ENCODE measurements at places on chromosomes 11 and 22.

- DNase-seq = no peak
Measured at GRCh38 chr11:86460461-86461385, 86.0 kb downstream of the CCDC81 start.

DNA sequence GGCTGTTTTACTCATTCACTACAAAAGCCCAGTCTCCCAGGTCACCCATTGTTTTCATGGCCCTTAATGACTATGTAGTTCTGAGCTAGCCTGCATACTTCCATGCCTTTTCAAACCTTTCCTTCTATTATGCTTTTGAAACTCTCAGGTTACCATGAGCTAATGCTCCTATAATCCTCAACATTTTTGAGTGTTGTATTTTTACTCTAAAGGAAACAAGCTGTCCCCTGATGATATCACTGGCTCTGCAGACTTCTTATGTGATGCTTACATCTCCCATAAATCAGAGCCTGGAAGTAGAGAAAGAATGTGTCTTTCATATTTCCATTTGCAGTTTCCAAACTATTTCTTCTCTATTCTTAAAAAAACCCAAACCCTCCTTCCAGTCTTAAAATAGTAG, 159.0 kb upstream of the RAG2 start:
- DNase-seq = no peak

DNA sequence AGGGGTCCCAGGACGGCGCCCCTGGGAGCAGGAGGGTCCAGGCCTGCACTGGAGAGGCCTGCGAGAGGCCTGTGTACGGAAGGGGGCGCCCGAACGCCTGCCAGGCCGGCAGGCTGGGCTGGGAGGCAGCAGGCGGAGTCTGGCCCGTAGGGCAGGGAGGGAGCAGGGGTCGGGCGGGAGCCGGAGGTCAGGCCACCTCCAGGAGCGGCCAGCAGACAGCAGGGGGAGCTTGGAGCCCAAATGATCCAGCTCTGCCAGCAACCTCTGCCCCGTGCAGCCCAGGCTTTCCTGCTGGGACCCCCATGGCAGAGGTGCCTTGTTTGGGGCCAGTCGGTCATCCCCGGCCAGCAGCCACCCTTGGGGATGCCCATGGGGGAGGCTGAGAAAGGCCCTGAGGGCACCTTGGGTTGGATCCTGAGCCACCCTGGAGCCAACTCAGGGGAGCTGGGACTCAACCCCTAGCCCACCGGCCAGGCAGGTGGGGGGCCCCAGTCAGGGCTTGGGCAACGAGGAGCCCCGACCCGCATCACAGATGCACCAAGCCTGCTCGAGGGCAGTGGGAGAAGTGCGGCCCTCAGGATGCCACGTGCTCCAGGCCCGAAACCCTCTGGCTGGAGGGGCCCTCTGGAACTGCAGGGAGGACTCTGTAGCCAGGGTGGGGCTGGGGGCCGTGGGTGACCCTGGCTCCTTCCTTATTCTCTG, 9.6 kb upstream of the SYT8 start:
- no peak for DNase-seq

DNA sequence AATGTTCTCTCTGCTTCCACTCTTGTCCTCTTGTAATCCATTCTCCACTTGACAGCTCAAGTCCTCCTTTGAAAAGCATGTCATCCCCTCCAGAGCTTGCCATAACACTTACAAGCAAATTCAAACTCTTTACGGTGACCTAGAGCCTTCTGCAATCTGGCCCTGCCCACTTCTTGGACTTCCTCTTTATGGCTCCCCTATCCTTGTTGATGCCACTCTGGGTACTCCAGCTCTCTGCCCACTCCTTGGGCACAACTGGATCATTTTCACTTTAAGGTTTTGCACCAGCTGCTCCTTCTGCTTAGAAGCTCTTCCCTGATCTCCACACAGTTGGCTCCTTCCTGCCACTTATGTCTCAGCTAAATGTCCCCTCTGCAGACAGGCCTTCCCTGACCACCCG, 217.9 kb downstream of the DSCAML1 start:
- no peak for DNase-seq

DNA sequence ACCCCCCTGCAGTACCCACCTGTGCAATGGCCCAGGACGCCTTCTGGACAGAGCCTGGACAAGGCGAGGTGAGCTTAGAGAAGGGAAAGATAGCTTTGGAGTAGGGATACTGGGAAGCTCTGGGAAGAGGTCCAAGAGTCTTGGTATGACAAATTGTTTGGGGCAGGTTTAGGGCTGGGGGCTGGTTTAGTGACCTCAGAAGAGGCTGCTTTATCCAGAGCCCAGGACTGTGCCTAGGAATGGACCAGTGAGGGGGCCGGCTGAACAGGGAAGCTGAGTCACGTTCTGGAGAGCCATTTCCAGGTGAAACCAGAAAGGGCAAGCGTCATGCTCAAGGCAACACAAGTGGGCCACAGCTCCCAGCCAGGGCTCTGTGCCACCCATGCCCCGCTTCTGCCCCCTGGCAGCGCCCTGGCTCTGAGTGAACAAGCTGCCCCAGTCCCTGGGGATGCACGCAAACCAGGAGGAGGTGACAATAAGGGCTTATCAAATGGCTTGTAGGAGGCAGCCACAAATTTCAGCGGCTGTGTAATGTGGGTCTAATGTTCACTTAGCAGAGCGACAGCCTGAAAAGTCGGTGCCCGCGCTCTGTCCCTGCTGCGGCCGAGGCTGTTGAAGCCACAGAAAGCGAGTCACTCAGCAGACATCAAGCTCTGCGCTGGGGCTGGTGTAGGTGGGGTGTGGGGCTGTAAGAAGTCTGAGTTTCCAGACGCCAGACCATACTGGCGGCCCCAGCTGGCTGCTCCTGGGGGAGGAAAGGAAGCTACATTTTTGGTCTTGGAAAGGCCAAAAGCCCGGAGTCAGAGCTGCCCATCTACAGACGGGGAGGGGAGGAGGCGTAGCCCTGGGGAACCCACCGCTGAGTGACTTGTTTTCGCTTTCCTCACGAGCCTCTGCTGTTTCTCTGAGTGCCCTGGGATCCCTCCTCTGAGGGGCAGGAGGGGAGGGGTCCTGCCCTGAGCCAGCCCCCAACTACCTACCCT, 18.3 kb upstream of the SYT7 start:
- DNase-seq = no peak

GRCh38 chr11:923691-924405, 1.8 kb upstream of the AP2A2 start:
- DNase-seq = no peak

GRCh38 chr11:57512646-57513451, 2.7 kb downstream of the SLC43A1 start:
- no peak for DNase-seq

DNA sequence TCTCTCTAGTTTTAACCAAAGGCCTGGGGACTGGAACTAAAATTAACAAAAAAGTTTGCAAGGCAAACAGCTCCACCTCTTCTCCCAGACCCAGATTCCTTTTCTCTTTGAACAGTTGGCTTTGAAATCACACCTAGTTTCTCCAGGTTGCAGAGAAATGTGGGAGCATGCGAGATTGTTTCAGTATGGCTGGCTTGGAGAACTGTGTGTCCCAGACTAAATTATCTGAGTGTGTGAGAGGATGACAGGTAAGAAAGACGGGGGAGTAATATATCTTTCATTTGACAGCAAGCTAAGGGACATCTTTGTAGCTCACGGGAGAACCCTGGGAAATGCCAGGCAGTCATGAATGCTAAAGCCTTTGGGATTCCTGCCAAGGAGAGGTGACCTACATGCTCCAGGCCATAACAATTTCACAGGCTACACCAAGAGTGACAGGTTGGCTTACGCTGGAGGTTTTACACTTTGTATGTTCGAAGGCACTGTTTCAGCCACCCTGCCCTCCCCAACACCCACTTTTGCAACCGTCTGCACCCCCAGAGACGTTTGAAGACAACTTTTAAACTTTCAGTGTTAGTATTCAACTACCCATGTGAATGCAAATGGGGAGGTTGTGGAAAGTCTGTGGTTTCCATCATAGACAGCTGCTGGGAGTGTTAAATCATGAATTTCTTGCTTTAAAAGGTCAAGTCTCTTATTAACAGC, 109.3 kb upstream of the SNX19 start:
- no peak for DNase-seq

DNA sequence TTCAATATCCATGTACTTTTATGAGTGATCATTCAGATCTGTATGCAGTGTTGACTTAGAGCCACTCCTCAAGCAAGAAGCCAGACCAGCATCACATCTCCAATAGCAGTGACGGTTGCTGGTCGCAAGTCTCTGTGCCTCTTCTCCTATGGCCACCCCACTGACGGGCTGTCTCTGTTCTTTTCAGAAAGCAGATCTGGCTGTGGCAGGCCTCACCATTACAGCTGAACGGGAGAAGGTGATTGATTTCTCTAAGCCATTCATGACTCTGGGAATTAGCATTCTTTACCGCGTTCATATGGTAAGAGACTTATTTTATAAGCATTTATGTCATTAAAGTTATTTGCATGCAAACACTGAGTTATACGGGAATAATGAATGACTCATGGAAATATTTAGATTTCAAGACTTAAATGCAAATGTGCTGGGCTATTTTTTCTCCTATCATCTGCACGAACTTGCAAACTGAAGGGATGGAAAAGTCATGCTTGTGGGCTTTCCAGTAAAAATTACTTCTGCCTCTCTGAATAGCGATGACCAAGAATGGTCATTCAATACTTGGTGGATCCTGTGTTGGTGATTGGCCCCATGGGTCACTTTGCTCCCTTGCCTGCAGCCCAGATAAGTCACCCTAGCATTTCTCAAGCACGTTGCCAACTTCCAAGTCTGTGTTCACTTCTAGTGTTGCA, 83.6 kb upstream of the TBCEL start:
- DNase-seq = no peak

- no peak for DNase-seq
Measured at GRCh38 chr11:66291706-66292542, at the start of gene TMEM151A. TMEM151A (plus strand) TSS chr11:66291894; CDS start chr11:66292014, 120 bp downstream.

DNA sequence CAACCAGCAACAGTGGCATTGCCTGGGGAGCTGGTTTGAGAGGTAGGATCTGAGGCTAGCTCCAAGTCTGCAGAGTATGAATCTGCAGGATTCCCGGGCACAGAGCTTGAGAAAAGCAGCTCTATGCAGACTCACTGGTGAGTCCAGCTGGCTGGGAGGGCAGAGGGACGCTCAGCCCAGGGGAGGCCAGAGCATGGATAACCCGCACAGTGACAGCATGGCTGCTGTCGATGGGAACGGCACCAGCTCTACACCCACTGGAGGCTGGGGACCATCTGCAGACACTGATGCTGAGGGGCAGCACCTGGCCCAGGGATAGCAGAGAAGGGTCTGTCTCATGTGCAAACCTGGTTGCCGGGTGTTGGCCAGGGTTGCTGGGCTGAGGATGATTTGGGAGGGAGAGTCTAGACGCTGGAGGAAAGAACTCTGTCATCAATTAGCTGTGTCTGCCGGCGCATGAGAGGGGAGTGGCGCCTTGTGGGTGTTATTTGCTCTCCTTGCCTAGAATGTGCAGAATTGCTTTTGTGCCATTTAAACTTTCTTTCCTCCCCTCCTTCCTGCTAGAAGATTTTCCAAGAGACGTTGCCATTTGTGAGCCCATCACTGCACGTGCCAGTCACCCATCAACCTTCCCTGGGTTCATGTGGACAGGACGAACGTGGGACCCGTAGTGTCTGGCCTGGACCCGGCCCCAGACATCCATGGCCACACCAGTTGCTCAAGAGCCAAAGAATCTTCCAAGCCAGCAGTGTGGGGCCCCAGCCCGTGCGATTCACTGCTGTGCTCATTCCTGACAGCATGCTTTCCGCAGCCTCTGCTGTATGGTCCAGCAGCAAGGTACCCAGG, 19.1 kb upstream of the LINC01488 start:
- no peak for DNase-seq

GRCh38 chr11:108887436-108888238, 222.8 kb downstream of the DDX10 start:
- DNase-seq = no peak

DNA sequence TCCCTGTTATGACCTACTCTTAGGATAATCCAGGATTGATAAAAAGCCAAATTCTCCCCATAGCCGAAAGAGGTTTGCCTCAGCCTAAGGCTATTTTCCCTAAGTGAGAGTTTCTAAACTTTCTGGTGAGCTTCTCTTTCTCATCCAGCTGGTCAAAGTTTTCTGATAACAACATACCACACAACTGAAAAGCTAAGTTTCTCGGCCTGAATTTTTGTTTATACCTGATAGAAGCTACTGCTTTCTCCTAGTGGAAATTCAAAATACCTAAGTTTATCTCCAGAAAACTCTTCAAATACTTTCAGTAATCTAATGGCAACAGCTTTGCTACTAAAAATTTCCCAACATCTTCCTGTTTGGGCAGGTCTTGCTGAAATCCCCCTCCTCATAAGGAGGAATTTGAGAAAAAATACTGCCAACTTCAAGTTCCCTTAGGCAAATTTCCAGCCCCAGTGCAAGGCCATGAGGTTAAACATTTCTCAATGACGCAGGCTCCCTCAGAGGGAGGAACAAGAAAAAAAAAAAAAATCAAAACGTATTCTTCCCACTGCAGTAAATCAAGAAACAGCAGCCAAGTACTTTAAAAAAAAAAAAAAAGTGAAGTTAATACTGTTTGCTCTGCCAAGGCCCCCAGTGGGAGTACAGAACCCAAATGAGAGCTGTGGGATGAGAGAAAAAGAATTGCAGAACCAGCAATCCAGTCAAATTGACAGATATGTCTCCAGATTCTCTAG, 127.0 kb downstream of the MRTFA start:
- no peak for DNase-seq

DNA sequence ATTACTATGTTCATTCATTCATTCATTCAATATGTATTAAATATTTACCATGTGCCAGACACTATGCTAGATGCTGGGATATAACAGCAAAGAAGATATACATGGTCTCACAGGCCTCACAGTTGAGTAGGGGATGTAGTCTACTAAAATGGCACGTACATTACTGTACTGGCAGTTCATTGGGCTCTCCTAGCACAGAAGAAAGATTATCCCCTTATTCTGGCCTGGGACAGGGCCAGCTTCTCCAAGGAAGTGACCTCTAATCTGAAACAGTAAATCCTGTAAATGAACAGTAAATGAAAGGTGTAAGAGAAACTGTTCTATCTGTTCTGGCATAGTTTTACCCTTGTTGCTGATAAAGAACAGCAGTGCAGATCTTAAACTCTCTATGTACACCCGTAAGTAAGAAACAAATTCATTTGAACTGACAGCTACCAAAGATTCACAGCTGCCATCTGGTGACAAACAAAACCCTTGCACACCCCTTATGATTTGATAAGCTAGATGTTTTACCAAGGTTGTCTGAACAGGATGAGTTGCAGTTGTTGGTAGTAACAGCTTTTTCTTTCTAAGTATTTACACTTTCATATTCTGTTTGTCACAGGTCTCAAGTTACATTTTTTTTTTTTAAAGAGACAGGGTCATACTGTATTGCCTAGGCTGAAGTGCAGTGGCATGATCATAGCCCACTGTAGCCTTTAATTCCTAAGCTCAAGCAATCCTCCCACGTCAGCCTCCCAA, 263.1 kb downstream of the TMEM135 start:
- DNase-seq = no peak

- no peak for DNase-seq
Measured at GRCh38 chr22:24429411-24430365, 2.3 kb downstream of the ADORA2A start.

GRCh38 chr11:89381094-89381493, 110.1 kb downstream of the NOX4 start:
- no peak for DNase-seq

DNA sequence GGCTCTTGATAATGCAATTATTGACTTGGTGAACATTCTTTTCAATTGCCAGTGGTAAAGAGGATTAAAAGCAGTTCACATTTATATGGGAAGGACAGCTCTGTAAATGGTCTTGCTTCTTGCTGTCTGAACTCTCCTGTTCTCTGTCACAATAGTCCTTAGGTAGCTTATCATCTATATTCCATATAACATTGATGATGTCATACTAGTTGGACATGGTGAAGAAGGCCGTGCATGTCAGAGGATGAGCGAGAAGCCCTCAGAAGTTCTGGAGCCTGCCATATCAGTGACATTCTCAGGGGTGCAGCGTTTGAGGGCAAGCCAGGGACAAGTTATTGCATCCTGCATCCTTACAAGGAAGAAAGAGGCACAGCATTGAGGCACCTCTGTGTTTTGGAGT, 2.6 kb upstream of the CHKB start:
- DNase-seq = no peak
